ENCODE measurements at places on chromosomes 7 and 10. TPM values are rescaled to one million over a fixed set of nuclear protein-coding genes. Genes with fewer than 3 reads are reported as not detected.

DNA sequence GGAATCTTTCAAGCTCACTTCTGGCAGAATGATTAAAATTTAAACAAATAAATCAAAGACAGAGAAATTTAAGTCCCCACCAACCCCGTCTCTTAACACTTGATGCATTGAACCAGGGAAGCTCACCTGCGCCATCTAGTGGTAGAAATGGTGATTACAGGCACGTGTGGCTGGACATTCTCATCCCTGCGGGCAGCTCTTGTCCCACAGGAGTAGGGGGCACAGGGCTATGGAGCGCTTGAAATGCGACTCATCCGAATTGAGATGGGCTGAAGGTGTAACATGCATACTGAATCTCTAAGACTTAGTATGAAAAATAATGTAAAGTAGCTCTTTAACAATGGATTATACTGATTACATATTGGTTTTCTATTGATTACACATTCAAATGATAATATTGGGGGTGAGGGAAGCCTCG is 24.8 kb upstream of the SLIT1 start:
- peak; percentile 80 for DNase-seq

Gene SFR1
- total RNA-seq = 15.3 TPM

DNA sequence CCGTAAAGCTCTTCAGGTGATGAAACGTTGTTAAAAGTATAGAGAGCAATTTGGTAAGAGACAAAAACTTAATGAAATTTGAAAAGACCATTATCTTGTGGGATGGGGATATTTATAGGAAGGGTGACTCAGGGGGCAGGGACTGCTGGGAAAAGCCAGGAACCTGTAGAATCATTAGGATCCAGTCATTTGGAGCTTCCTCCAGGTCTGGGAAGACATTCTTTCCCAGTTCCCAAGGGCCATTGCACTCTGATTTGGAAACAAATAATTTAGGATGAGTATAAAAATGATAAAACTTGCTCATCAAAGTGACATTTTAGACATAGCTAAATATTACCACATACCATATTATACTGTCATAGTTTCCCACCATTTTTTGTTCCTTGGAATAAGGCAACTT is 143.9 kb downstream of the PFKFB3 start:
- DNase-seq = no peak

Gene MOGAT3
- total RNA-seq = not detected

DNA sequence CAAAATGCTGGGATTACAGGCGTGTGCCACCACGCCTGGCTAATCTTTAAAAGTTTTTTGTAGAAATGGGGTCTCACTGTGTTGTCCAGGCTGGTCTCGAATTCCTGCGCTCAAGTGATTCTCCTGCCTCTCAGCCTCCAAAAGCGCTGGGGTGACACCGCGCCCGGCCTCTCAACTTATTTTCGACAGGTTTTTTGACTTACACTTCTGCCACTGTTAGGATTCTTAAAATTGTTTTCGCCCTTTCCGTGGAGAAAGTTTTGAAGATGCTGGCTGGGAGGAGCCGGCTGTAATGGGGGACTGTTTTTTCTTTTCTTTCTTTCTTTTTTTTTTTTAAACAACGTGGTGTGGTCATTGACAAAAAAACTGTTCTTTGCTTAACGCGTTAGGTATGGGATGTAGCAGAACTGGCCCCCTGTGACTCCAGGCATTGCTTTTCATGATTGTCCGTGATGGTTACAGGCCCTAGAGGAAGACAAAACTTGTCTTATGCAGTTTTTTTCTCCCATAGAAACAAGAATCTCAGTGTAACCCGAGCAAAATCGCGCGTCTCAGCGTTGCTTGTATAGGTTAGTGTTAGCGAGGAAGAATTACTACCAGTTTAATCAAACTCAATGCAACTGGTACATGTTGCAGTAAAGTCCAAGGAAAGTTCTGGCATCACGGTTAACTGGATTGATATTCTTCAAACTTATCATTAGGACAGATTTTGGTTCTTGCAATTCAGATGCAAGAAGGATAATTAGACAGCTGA is 72.2 kb downstream of the DAGLB start:
- peak; percentile 59 for DNase-seq

- no peak for DNase-seq
Measured at GRCh38 chr10:15416034-15416433, 44.9 kb upstream of the FAM171A1 start.

- no peak for DNase-seq
Measured at GRCh38 chr10:128027822-128028507, 98.3 kb downstream of the MKI67 start.

- DNase-seq = peak; percentile 44
Measured at GRCh38 chr7:64625114-64626082, 40.5 kb upstream of the ZNF107 start.

Gene IGF2BP3
- total RNA-seq = 11.3 TPM

DNA sequence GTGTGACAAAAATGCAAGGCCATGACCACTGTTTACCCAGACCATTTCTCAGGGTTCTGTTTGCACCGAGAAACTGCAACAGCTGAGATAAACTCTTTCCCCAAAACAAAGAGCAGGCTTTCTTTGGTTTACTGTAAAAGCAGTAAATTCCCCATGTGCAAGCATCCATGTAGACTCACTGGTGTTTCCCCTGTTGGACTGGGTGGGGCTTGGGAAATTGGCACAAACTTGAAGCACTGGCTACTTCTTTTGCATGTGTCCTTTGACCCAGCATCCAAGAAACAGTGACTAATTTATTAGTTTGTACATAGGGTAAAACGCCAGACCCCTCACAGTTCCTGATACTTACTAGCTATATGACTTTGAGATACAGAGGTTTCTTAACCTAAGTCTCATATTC is 12.3 kb downstream of the IQUB start:
- no peak for DNase-seq

DNA sequence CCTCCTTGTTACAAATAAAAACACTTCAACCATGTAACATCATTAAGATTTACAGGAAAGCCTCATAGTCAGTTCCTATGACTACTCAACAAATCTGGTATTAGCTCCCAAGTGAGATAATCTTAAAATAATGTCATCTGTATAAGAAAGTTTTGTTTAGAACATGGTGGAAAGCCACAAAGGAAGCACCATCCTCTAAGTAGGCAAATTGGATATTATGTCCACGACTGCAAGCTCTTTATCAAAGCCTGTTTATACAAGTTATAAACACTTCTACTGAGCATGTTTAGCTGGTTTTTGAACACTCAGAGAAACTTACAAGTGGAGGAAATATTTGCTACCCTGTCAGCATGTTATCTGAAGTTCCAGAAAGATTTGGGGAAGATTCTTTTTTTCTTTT is 349.8 kb downstream of the ARL4A start:
- DNase-seq = no peak

Gene PDE1C
- 0.52 TPM for total RNA-seq

DNA sequence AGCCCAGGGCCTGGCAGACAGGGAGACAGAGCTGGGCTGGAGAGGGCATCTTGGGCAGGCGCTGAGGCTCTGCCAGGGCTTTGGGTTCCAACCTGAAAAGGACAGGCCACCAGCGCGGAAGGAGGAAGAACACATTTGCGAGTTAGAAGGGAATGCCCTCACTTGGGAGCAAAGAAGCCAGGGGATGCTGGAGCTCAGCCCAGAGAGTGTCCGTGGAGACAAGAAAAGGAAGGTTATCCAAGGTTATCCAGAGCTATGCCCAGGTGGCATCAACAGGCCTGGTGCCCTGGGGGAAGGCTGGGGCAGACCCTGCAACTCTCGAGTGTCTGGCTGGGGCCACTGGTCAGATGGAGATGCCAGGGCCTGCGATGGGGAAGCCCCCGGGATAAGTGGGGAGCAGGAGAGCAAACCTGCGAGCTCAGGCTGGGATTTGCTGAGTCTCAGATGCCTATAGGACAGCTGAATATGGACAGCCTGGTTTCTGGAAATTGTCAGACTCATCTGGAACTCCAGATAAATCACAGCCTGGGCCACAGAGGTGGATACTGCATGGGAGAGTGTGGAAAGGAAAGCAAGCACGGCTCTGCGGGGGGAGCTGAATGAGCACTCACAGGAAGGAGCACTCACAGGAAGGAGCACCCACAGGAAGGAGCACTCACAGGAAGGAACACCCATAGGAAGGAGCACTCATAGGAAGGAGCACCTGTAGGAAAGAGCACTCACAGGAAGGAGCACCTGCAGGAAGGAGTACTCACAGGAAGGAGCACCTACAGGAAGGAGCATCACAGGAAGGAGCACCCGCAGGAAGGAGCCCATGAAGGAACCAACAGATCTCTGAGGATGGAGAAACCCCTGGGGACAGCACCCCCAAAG is 152.1 kb downstream of the ADAM12 start:
- DNase-seq = no peak

Gene ZNF438
- total RNA-seq = 3.9 TPM
